Activated T-cell treated with anti-CD3 and anti-CD28 coated beads for 4 hours (primary cell): ENCODE measurements at places on chromosomes 16 and 17.

DNA sequence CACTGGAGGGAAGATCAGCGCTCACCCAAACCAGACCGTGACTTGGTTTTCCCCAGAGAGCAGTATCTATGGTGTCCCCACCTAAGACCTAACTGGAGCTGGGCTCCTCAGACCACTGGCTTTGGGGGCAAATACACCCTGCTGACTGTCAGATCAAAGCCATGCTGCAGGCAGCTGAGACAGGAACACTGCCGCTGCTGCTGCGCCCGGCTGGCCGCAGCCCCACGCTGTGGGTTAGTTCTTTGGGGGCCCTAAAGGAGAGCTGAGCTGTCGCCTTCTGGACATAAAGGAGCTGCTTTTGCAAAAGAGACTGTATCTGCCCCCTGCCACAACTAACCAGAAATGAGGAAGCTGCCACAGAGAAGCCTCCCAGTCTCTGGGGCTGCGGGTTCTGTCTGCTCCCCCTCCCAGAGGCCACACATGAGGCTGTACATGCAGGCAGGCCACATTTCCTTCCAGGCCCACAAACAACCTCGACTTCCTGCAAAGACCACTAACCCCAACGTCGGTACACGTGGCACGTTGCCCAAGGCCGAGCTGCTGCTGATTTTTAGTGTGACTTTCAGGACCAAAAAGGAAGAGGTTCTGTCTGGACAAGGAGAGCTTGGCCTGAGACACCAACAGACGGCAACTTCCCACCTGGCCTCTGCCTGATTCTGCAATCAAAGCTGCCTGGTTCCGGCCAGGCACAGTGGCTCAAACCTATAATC lies 18.2 kb upstream of the ABR start:
- DNase-seq = no peak

DNA sequence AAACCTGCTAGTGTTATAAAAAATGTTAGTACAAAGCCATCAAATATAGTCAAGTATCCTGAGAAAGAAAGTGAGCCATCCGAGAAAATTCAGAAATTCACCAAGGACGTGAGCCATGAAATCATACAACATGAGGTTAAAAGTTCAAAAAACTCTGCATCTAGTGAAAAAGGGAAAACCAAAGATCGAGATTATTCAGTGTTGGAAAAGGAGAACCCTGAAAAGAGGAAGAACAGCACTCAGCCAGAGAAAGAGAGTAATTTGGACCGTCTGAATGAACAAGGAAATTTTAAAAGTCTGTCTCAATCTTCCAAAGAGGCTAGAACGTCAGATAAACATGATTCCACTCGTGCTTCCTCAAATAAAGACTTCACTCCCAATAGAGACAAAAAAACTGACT lies 31.7 kb downstream of the RBBP6 start:
- DNase-seq = no peak

GRCh38 chr17:6427279-6427781 lies 7.6 kb downstream of the AIPL1 start:
- no peak for DNase-seq

- no peak for DNase-seq
Observed at GRCh38 chr17:49269356-49269755, 38.8 kb upstream of the PHOSPHO1 start.

DNA sequence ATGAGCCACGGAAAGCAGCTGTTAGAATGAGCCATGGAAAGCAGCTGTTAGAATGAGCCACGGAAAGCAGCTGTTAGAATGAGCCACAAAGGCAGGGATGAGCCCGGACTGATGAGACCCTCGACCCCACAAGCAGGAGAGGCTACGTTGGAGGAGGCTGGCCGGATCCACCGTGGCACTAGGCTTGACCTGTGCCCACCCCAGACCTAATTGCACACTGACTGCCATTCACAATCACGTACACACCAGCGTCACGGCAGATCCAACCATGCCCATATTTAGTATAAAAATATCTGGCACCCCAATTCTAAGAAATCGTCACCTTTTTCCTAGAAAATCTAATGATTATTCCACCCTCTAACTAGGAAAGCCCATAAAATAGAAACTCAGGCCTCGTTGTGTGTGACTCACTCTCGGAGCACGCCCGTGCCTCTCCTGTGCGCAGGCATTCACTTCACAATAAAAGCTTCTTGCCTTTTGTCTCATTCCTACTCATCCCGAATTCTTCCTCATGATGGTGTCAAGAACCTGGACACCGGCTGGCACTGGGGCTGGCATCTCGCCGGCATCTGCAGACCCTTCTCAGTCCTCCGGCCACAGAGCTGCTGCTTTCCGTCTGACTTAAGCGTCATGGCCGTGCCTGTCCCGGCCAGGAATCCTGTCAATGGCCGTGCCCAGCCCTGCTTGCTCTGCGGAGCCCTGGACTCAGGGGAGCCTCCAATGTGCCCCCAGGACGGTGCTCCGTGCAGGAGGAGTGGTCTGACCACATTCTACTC lies 5.5 kb upstream of the SECTM1 start:
- no peak for DNase-seq

DNA sequence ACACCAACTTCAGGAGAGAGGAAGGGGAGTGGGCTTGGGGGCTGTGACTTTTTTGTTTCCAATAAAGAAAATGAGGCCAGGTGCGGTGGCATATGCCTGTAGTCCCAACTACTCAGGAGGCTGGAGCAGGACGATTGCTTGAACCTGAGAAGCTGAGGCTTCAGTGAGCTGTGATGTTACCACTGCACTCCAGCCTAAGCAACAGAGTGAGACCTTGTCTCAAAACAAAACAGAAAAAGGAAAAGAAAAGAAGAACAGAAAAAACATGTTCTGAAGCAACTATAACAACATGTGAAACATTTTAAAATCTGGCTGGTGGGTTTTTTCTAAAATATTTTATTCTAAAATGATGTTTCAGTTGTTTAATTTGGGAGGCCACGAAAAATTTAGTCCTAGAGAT lies 554.0 kb upstream of the ZFHX3 start:
- no peak for DNase-seq

GRCh38 chr16:11100239-11100750 lies 155.7 kb downstream of the SOCS1 start:
- no peak for DNase-seq

GRCh38 chr17:28147017-28147416 lies 104.5 kb downstream of the NLK start:
- DNase-seq = no peak

DNA sequence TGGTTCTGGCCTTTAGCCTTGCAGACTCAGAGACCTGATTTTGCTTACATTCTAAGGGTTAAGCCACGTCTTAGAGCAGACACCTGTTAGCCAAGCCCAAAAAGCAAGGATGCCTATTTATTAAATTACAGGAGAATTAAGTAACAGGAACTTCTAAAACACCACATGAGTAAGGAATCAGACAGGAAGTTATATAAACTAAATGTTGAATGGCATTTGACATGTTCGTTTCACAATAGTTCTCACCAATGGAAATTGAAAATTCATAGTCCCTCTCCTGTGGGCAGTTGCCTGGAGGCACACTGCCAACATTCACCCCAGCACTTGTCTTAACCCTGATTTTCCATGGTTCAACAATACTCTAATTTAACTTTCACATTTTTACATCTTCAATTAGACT lies 9.0 kb downstream of the KRTAP9-7 start:
- DNase-seq = no peak

DNA sequence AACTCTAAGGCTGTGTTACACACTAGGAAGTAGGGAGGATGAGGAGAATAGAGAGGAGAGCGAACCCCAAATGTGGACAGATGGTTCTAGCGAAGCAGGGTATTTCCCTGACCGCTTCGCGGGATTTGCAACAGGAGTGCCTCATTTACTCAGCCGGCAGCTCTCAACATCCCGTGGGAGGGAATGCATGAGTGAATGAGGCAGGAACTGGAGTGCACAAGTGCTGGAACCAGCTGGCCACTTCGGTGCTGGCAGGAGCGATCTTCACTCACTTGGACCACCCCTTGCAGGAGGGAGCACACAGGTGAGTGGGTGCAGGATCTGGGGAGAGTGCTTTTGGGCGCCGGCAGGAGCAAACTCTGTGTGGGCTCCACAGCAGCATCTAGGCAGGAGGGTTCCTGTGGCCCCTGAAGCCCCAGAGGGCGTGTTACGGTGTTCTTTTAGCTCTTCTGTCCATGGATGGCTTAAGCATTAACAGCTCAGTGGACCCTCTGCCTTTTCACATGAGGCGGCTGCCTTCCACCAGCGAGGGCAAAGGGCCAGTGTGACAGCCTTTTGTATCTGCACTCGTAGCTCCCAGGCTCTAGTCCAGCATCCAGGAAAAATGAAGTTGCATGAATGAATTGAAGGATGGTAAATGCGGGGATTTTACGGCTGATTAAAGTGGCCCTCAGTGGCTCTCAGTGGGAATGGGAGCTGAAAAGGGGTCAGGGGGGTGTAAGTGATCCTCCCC lies 17.4 kb upstream of the ZNHIT3 start:
- no peak for DNase-seq

GRCh38 chr16:88372522-88372921 lies 10.2 kb upstream of the ZNF469 start:
- no peak for DNase-seq

DNA sequence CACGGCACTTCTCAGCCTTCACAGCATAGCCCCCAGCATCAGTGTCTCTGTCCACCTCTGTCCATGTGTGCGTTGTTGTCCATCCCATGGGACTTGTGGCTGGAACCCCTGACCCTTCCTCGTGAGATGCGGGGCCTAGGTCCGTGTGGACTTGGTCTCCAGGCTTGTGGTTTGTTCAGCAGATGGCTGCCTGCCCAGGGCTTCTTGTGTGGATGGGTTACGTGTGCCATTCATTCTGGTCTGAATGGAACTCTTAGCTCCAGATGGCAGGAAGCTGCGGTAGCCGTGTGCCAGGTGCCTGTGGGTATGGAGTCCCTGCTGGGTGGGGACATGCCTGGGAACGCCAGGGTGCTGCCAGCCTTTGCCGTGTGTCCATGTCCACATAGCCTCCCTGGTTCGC lies 31.7 kb upstream of the NUDT16L1 start:
- no peak for DNase-seq
